ENCODE measurements at places on chromosomes 13 and 19.

- peak; percentile 20 for DNase-seq
Measured at GRCh38 chr13:71290963-71291841, 575.8 kb downstream of the DACH1 start.

DNA sequence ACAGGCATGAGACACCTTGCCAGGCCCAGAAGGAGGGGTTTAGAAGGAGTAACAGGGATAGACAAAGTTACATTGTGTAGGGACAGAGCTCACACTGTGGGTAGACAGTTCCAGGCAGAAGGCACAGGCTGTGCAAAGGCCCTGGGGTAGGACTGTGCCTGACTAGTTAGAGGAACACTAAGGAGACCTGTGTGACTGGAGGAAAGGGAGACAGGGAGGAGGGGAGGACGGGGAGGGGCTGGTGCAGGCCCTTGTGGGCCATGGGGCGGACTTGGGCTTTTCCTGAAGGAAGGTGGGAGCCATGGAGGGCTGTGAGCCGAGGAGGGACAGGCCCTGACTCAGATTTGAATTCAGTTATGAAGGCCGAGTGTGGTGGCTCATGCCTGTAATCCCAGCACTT lies 14.6 kb upstream of the GNA11 start:
- no peak for DNase-seq

GRCh38 chr19:48654299-48655059 lies 8.5 kb upstream of the CA11 start:
- no peak for DNase-seq

- DNase-seq: no peak
Measured at GRCh38 chr13:103187721-103188156, 121.5 kb upstream of the SLC10A2 start.

- no peak for DNase-seq
Measured at GRCh38 chr19:43820098-43820883, 6.8 kb upstream of the ZNF283 start.

- no peak for DNase-seq
Measured at GRCh38 chr19:39199025-39199424, 2.3 kb downstream of the NCCRP1 start.

DNA sequence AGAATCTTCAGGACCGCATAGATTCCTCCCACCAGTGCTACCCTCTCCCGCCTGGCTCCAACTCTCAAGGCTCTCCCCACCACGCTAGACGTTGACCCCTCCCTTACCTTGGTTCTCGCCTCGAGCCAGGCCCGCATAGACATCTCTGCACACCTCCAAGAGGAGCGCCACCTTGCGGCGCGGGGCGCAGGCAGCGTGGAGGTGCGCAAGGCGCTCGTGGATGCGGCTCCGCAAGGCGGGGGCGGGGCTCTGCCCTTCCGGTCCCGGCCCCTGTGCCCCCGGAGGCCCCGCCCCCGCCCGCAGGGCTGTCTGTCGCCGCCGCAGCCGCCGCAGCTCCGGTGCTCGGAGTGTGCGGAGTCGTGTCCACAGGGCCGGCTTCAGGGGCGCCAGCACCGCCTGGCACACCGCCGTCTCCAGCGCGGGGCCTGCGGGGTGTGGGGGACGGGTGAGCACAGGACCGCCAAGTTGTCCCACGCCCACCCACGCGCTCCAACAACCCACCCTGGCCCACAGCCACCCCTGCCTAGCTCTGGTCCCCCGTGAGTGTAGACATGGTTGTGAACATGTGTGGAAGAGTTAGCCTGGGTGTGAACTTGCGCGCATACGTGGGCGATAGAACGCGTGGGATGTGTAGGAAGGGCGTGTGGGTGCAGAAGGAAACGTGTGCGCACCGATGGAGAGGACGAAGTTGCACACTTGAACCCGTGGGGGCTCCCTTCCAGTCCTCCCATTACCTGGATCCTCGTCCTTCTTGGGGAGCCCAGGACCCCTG lies 8.1 kb downstream of the RINL start:
- DNase-seq: peak; percentile 80

- no peak for DNase-seq
Measured at GRCh38 chr13:91280801-91281200, 66.7 kb upstream of the MIR17HG start.

DNA sequence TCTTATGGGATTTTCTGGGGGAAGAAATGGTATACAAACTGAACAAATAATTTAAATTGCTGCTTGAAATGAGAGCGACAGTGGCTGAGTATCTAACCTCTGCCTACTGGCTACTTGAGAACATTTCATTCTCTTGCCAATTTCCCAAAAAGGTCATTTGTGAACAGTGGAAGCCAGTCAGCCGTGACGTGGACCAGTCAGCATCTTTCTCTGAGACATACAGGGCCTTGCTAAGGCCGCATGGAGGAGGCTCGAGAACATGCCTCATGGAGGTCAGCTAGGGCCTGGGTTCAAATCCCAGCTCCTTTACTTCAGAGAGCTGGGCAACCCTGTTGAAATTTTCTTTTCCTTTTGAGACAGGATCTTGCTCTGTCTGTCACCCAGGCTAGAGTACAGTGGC lies 20.3 kb downstream of the ZC3H4 start:
- DNase-seq: no peak
